Stimulated activated naive CD8-positive, alpha-beta T cell treated with anti-CD3 and anti-CD28 coated beads, Interleukin-15, amount 100 ng/mL, for 72 hours (primary cell): ENCODE measurements at places on chromosomes 1 and 21.

DNA sequence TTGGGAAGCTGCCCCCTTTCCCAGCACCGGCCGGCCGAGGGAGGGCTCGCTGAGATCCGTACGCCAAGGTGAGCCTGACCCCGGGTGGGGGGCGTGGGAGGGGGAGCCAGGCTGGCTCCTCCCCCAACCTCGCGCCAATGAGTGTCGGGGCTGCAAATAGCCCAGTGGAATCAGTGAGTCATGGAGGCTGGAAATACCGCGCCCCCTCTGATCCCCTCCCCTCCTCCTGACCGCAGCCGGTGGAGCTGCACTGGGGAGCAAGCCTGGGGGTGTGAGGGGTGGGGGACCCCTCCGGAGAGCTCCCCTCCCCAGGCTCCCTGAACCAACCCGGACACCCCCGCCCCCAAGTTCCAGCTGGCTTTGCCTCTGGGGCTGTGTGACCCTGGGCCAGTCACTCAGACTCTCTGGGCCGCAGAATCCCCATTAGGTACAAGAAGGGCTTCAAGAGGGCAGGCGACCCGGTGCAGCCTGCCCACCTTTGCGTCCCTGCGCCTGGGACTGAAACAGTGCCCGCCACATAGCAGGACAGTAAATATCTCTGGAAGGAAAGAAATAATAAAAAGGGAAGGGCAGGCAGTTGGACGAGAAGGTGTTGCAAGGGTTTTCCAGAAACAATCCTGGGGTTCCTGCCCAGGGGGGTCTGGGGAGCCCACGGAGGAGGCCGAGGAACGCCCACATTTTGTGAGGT, 4.5 kb downstream of the HSPB7 start:
- DNase-seq, result peak; percentile 54

DNA sequence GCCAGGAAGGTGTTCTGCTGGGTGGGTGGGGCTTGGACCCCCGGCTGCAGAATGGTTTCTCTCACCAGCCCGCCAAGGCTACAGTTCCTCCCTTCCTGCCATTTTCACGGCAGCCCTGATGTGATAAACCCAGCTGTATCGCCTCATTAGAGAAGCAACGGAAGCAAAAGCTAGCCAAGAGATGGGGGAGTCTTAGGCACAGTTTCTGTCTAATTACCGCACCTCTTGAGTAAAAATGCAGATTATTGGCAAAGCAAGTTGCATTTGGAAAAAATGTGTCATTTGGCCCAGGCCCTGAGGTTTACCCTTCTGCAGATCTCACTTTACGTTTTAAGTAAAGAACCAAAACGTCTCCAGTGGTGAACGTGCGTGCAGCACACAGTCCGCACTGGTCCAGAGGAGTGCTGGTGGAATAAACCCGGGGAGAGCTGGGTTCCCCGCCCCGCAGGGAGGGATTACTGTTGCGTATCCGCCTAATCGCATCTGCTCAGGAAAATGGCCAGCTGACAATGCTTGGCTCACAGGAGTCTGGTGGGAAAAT, 109.9 kb downstream of the GALNT2 start:
- no peak for DNase-seq

- DNase-seq, result no peak
Observed at GRCh38 chr1:230971771-230972170, 6.9 kb downstream of the TTC13 start.

DNA sequence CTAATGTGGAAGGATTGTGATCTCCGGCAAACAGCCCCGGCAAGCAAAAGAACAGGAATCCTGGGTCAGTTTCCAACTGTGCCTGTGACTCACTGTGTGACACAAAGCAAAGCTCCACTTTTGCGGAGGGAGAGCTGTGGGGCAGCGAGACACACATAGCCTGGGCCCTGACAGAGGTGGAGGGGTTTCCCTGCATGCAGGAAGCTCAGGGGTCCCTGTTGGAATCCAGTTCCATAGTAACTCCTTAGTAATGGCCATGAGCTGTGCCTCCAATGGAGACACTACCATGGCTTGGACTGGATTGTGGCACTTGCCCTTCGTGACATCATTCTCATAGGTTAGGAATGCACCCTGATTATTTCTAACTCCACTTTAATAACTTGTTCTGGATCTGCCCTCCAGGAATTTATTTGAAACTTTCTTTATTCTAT, 47.0 kb upstream of the ATF3 start:
- DNase-seq, result no peak

DNA sequence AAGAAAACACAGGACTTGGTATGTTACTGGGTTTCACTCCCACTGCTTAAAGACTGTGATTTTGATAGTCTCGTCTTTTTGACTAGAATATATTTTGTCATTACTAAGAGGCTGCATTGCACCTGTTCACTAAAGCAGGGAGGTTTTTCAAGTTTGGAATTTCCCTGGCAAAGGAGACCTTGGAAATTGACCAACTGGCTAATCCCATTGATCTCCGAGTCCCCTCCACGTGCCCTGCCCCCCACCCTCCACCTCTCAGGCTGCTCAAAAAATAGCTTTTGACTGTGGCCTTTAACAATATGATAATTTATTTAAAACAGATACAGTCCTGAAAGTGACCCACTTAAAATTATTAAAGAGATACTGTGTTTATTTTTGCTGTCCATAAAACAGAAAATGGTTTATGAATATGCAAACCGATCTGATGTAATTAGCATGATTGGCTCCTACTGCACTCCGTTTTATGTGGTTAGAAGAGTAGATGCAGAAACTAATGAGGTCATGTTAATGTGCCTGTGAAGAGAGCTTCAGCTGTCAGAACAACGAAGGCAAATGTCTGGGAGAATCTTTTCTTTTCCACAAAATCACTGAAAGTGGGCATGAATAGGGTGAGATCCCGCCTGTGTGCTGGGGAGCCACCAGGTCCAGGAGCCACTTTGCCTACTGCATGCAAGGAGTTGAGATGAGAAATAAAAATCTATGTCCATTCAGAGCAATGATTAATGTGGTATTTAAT, 361.5 kb downstream of the RRAGC start:
- DNase-seq, result no peak

DNA sequence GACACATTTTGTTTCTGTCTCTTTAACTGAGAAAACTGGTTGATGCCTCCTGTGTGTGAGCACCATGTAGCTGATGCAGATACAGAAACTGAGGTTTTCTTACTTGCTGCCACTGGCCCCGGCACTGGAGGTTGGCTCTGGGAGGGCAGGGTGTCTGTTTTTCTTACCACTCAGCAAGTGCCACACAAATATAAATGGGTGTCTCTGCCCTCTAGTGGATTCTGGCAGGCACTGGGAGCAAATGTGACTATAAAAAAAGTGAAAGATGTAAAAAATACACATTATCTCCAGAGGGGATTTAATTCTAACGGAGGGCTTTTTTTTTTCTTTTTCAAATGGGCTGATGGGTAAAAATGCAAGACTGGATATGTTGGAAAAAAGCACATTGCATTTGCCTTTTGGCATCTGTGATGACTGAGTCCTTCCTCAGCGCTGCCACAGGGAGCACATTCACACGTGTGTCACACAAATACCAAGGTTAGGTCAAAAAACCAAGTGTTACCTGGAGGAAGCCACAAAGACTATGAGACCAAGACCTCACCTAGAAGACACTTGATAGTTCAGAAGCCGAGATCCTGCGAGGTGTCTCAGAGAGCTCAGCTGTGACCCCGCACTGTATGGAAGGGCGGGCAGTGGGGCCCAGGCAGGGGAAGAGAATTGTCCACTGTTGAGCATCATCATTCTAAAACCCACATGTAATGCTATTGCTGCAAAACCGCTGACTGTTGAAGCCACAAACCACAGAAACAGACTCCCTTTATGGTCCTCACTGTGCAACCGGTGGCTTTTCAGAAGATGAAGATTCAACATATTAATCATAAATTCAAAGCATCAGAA, 18.9 kb downstream of the PGBD2 start:
- DNase-seq, result peak; percentile 76

DNA sequence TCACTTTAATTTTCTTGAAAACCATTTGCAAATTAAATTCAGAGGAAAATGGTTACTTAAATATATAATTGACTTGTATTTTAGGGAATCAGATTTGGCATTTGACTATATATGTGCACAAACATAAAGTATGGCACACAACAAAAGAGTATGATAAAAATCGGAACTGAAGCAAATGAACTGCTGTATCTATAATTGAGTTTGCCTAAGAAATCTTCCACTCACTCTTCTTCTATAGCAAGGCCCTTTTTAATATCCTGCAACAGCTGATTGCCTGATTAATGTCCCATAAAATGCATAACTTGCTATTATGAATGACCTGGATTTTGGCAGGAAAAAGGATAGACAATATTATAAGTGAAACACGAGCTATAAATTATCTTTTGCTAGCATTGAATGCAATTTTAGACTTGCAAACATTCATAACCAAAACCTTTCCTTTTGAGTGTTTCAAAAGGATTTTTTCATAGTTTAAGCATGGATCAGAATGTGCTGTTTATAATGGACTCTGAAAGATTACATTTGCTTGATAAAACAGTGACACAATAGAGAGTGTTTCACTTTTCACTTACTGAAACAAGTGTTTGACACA, 2204.3 kb downstream of the MRPL39 start:
- DNase-seq, result no peak

DNA sequence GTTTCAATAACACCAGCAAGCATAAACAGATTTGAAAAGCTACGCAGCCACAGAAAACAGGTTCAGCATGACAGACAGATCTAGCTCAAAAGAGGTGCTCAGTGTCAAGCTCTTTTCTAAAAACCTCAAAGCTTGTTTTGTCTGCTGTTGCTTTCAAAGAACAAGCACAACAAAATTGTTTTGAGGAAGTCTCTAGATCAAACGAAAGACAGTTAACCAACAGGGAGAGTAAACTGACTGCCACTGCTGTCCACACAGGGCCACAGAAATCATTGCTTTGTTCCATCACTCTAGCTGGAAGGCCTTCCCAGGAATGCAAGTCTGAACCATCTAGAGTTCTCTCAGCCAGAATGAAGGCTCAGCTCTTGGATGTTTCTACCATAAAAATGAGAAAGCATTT, 12.8 kb downstream of the APP start:
- no peak for DNase-seq

DNA sequence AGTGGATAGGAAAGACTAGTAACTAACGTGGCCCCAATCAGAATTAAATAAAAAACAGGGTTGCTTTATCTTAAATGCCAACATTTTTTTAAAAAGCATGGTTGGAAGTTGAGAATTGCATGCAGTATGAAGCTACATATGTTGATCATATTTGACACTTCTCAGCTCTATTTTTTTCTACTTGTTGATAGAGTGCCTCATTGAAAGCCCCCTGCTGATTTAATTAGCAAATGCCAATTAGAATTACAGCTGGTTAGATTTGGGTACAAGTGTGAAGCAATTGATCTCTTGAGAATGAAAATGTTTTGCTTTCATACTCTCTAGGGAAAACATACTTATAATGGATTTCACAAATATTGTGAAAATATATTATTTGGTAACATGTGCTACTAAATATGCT, 40.5 kb downstream of the CHD1L start:
- DNase-seq, result no peak
